ENCODE measurements at places on chromosomes 4 and X.

GRCh38 chrX:106725931-106726330, 570 bp upstream of the RNF128 start:
- no peak for DNase-seq

GRCh38 chrX:124502599-124502998, 156.2 kb downstream of the SH2D1A start:
- no peak for DNase-seq

DNA sequence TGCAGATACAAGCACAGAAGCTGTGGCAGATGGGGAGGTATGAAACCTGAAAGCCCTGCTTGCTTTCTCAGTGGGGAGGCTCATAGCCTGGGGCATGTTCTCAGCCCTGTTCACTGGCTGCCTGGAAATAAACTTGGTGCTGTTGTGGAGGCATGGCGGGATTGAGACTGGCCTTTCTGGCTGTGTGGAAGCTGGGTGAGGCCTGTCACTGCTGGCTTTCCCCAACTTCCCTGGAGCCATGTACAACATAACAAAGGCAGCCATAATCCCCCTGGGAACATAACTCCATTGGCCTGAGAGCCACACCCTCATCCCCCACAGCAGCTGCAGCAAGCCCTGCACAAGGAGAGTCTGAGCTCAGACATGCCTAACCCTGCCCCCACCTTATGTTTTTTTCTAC, 237.7 kb upstream of the TLL1 start:
- no peak for DNase-seq

- no peak for DNase-seq
Observed at GRCh38 chr4:75030649-75031235, 97.8 kb downstream of the PARM1 start.

DNA sequence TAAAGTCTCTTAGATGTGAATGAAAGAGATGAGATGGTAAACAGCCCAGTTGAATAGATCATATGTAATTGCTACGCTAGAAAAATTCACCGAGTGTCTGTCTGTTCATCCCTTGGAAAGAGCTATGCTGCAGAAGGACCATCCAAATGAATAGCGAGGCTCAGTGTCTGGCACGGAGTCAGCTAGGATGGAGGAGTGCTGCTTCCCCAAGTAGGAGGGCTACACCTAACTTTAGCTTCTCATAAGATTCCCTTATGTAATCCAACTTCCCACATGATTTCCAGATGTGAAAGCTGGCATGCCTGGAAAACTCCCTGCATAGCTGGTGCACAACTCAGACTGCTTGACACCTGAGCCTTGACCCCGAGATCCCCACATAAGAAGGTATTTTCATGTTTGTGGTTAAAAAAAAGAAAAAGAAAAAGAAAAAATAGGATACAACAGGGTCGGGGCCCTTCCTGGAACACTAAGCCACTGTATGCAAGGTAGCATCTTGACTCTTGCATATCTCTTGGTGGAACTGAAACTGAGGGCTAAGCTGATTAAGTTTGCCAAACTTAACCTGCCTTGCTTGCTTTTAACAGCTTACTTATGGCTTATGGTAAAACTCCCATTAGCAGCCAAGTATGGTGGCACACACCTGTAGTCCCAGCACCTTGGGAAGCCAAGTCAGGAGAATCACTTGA, 82.3 kb downstream of the FREM3 start:
- DNase-seq: no peak

GRCh38 chrX:117959045-117959444, 157.6 kb downstream of the KLHL13 start:
- DNase-seq: no peak

DNA sequence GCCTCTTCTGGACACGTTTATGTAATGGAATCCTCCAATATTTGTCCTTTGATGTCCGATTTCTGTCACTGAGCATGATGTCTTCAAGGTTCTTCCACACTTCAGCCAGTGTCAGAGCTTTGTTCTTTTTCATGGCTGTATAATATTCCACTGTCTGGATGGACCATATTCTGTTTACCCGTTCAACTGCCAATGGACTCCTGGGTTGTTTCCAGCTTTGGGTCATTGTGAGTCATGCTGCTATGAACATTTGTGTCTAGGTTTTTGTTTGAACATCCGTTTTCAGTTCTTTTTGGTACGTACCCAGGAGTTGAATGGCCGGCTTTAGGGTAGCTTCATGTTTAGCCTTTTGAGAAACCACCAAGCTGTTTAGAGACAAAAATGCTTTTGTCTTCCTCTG, 93.2 kb downstream of the SHOX start:
- DNase-seq: no peak
